ENCODE measurements at places on chromosomes 5 and 9.
A peak's percentile ranks its signal among the peaks of the same experiment; 100 is the strongest.

- DNase-seq = no peak
Observed at GRCh38 chr5:93092349-93093105, 488.5 kb downstream of the NR2F1-AS1 start.

DNA sequence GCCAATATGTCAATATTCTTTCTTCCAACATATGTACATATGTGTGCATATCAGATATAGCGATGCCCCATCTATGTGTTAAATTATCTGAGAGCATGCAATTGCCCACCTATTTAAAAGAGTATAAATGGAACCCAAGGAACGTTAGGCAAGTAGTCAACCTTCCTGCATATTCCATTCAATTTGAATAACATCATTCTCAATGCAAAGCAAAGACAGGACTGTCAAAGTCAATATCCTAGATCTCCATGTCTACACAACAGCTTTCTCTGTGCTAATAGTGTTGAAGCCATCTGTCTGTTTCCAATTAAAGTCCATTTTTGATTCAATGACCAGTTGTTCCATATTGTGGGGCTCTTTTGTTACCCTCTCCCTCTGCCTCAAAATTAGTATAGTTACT is 85.3 kb upstream of the COX7C start:
- no peak for DNase-seq

DNA sequence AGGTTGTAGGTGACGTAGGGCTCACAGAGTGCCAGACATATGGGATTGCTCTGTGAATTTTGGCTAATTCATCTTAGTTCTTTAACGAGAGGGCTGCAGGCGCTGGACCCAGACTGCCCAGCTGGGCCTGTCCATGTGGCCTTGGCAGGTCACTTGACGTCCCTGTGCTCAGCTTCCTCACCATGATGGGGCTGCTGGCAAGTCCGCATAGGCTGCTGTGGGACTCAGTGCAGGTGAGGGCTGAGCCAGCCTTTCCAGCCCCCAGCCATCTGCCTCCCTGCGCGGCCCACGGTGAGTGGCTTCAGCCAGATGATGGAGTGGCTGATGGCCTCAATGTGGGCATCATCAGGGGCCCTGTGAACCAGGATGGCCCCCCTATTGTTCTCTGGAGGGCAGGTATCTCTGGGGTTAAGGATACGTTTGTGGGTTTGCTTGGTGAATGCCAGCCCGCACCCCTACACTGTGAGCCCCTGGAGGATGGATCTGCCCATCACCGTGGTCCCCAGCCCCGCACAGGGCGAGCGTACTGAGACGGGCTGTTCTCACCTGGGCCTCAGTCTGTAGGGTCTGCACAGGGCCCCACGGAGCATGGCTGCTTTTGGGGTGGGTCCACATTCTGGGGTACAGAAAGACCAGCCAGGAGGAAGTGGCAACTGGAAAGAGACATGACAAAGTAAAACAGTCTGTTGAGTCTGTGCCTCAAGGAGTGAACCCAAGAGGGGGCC is 3.7 kb downstream of the CARD19 start:
- no peak for DNase-seq

GRCh38 chr5:72144762-72145161 is 37.5 kb downstream of the MAP1B start:
- no peak for DNase-seq

GRCh38 chr5:21711866-21712758 is 1141.0 kb downstream of the CDH12 start:
- DNase-seq = no peak

- DNase-seq = no peak
Observed at GRCh38 chr5:115895821-115896220, 54.1 kb downstream of the AP3S1 start.

DNA sequence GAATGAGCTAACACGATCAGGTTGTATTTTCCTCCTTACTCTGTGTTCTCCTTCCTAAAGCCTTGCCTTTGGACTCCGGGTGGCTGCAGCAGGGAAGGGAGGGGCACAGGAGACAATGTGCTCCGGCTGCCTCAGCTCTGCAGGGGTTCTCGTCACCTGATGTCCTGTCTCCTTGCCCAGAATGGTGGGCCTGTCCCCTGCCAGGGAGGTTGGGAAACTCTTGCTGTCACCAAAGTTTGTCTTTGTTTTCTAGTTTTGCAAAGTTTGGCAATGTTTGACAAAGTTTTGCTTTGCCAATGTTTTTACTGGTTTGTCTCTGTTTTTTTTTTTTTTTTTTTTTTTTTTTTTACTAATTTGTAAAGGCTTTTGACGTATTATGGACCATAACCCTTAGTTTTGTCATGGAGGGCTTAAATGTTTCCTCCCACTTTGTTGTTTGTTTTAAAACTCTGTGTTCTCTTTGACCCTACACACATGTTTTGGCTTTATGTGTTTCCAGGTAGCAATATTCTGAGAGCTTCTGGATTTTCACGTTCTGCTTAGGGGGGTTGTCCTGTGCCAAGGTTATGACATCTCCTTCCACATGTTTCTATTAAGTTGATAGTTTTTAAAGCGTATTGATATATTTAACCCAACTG is 49.3 kb downstream of the GADD45G start:
- no peak for DNase-seq

- DNase-seq = peak; percentile 3
Observed at GRCh38 chr9:2837915-2838314, 6.0 kb downstream of the PUM3 start.

- DNase-seq = no peak
Observed at GRCh38 chr9:126342621-126343031, 16.0 kb downstream of the MVB12B start.

DNA sequence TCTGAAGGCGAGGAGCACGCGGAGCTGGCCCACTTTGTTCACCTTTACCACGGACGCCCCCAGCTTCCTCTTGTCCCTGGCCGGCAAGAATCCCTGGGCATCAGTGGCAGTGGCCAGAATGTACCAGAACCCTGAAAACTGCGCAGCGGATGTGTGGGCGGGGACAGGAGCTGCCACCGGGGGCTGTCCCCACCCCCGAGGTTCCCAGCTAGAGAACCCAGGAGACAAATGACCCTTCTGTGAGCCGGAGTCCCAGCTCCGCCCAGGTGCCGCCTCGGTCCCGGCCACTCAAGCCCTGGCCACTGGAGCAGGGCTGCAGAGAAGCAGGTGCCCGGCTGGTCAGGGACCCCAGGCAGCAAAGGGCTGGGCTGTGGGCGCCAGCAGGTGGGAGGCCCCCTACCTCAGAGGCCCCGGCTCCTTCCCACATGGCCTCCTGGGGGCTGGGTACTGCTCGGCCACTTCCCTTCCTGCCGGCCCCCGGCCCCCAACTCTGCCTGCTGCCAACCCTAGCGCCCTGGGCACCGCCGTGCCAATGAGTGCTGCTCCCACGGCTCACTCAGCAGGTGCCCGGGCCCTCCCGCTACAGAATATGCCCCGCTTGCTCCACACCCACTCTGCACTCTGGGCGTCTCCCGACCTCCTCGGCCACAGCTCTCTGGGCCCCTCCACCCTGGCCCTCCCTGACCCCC is 713 bp downstream of the LCN10 start:
- DNase-seq = peak; percentile 28

Measured in CD4-positive, alpha-beta T cell treated with Interleukin-10 for 1 hour (primary cell).